Lung (tissue), 17 donors: ENCODE measurements at places on chromosomes 4 and X. TPM values are rescaled to one million over a fixed set of nuclear protein-coding genes. Genes with fewer than 3 reads are reported as not detected.

The CLIC2 gene
- polyA plus RNA-seq: 25.7 TPM

The TRPC5OS gene
- not detected for polyA plus RNA-seq

The CTAG1B gene
- not detected for polyA plus RNA-seq

The PARM1 gene
- polyA plus RNA-seq: 25.4 TPM

The MAGEA2 gene
- polyA plus RNA-seq: not detected

The SUPT20HL1 gene
- polyA plus RNA-seq: not detected

The CDX4 gene
- not detected for polyA plus RNA-seq

The PPP4R3C gene
- polyA plus RNA-seq: not detected

The ARHGAP36 gene
- not detected for polyA plus RNA-seq

The BMP3 gene
- polyA plus RNA-seq: 2.6 TPM

DNA sequence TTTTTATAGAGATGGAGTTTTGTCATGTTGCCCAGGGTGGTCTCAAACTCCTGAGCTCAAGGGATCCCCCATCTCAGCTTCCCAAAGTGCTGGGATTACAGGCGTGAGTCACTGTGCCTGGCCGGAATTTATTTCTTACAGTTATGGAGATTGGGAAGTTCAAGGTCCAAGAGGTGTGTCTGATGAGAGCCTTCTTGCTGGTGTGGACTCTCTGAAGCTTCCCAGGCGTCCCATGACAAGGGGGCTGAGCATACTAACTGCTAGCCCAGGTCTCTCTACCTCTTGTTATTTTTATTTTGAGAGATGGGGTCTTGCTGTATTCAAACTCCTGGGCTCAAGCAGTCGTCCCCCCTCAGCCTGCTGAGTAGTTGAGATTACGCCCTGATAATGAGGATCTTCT, 2.9 kb upstream of the NSD2 start:
- DNase-seq: no peak

- peak; percentile 82 for DNase-seq
Measured at GRCh38 chr4:155734065-155734464, 24.8 kb upstream of the GUCY1B1 start.

GRCh38 chrX:10507876-10508275, 112.5 kb downstream of the MID1 start:
- DNase-seq: no peak

GRCh38 chr4:158159054-158159717, 13.6 kb downstream of the GASK1B start:
- no peak for DNase-seq

GRCh38 chr4:177718514-177718913, 276.3 kb upstream of the AGA start:
- DNase-seq: no peak

GRCh38 chrX:24242649-24243175, 71.2 kb downstream of the SUPT20HL2 start:
- peak; percentile 20 for DNase-seq

GRCh38 chrX:57906790-57907189, 3.5 kb downstream of the ZXDA start:
- DNase-seq: no peak

GRCh38 chr4:159197260-159197884, 94.5 kb downstream of the RAPGEF2 start:
- no peak for DNase-seq

GRCh38 chr4:109655396-109655795, 47.8 kb downstream of the CASP6 start:
- DNase-seq: no peak

DNA sequence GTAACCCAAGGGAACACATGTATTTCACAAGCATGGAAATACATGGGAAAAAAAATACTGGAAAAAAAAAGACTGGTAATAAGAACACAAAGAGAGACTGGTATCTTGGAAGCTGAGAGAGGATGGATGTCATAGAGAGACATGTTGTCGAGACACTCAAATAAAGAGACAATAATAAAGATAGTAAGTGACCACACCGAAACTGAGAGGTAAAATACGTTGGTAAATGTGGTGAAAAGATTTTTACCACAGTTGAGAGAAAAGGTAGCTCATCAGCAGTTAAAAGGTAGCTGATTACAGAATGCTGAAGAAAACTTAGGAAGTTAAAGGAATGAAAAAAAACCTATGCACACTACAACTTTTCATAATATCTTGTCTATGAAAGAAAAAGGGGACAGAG, 81.1 kb downstream of the ARAP2 start:
- no peak for DNase-seq

- DNase-seq: no peak
Measured at GRCh38 chrX:66676990-66677389, 38.1 kb upstream of the EDA2R start.

DNA sequence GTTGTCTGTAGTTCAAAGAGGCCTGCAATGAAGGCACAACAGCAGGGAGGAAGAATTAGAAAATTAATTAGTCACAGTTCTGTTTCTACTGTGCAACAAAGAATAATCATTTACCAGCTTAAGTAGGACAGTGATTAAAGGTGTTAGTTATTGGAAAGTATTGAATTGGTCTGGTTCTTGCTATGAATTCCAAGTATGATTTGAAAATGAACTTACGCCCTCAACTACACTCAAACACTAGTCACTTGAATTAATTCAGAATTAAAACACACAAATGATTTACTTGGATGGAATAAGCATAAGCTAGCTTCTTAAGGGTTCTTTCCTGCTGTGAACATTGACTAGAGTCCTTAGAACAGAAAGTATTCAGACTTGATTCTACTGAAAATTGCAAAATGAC, 69.9 kb upstream of the EXOC1L start:
- DNase-seq: no peak

DNA sequence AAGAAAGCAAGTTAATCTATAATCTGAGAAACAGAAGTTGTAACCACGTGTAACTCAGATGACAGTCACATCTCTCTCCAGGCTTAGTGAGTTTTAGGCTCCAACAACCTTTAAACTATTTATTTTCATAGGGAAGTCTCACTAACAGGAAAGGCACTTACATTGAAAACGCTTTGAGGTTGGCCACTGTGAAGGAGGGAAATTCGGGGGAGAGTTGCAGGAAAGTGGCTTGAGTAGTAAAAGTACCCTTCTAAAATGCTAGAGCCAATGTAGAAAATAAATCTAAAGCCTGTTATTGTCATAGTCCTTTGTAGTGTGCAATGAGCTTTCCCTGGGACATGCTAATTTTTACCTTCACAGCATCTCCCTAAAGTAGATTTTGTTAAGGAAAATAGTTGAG, 995 bp upstream of the NFXL1 start:
- DNase-seq: peak; percentile 8

DNA sequence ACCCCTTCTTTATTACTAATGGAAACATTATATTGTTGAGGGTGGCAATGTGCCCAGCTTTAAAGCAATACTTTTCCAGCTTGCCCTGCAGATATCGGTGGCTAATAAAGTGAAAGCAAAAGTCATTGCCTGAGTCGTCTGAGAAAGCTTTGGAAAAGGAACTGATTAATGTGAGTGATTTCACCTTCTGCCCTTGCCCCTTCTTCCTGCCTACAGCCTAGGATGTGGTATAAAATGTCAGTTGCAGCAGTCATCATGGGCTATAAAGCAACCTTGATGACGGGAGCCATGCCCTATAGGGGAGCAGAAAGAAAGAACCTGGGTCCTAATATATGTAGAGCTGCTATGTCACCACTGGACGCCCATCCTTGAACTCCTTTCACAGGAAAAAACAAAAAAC, 132.4 kb upstream of the USP9X start:
- no peak for DNase-seq

- DNase-seq: no peak
Measured at GRCh38 chr4:56671860-56672259, 9.2 kb downstream of the HOPX start.

GRCh38 chrX:49276671-49277534, 7.3 kb downstream of the PPP1R3F start:
- DNase-seq: peak; percentile 25

GRCh38 chr4:56255820-56256219, 131.5 kb downstream of the AASDH start:
- DNase-seq: no peak

- no peak for DNase-seq
Measured at GRCh38 chr4:2596611-2597010, 60.2 kb downstream of the FAM193A start.

DNA sequence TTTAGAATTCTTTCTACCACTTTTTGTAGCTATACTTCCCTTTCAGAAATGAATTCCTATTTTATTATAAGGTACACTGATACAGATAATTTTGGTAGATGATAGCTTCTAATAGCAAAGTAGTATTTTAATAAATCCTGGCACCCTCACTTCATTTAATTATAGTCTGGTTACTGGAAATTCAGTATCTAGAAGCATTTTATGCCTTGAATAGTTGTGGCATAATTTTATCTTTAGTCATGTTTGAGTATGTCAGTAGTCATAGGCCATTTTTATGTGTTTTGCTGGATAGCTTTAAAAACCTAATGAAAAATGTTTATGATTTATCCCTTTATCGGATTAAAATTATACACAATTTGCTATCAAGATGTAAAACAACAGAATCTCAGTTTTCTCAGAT, 92.3 kb downstream of the DIAPH2 start:
- no peak for DNase-seq

- DNase-seq: no peak
Measured at GRCh38 chr4:109495514-109495913, 61.9 kb downstream of the SEC24B start.

GRCh38 chr4:94457692-94458106, 6.0 kb downstream of the PDLIM5 start:
- peak; percentile 21 for DNase-seq

GRCh38 chr4:139175646-139176301, 1.2 kb downstream of the ELF2 start:
- DNase-seq: no peak

DNA sequence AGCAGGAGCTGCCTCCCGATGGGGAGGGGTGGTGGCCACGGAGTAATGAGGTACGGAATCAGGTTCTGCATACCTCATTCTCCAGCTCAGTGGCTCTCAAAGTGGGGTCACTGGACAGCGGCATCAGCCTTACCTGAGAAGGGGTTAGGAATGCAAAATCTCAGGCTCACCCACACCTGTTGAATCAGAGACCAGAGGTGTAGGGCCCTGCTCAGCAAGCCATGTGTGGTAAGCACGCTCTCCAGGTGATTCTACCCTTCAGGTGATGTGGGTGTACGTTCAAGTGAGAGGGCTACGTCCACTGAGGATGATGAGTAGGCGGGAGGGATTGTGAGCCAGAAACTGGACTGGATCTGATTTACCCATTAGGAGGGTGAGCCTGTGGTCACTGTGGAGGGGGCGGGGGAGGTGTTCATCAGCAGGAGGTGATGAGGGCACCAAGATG, 65.8 kb downstream of the ANAPC4 start:
- DNase-seq: no peak

GRCh38 chrX:108584617-108585211, 145.1 kb downstream of the COL4A5 start:
- peak; percentile 3 for DNase-seq

DNA sequence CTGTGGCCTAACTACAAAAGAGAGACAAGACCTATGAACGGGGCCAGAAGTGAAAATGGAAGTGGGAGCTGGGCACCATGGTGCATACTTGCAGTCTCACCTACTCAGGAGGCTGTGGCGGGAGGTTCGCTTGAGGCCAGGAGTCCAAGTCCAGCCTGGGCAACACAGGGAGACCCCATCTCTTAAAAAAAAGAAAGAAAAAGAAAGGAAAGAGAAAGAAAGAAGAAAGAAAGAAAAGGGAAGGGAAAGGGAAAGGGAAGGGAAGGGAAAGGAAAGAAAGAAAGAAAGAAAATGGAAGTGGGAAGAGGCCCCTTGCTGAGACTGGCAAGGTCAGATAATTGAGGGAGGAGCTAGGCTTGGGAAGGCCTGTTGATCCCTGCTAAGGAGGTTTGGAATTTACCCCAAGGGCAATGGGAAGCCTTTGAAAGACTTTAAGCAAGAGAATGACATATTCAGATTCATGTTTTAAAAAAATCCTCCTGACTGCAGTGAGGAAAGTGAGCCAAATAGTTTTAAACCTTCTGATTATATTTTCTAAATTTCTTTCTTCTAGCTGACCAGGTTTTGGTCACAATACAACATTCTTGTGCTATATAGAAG, 17.7 kb upstream of the HERC5 start:
- no peak for DNase-seq

- DNase-seq: no peak
Measured at GRCh38 chrX:68146054-68146453, 287.2 kb downstream of the OPHN1 start.

- DNase-seq: no peak
Measured at GRCh38 chr4:164789047-164789446, 35.1 kb downstream of the SMIM31 start.

- no peak for DNase-seq
Measured at GRCh38 chr4:2288051-2288541, 26.2 kb upstream of the MXD4 start.

DNA sequence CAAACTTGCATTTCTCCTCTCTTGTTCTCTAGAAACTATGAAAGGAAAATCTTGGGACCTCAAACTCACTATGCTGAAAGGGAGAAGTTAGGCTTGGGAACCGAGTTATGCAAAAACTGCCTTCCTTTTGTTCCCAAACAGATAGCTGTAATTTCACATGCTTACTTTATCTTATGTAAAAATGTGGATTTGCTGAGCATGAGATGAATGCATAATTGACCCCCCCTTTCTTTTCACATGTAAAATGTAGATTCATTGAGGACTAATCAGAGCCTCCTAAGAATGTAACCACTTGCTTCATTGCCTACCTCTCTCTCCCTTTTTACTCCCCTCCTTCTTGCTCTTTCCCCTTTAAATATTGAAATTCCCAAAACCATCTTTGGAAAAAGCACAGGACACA, 18.0 kb downstream of the TBC1D9 start:
- no peak for DNase-seq

DNA sequence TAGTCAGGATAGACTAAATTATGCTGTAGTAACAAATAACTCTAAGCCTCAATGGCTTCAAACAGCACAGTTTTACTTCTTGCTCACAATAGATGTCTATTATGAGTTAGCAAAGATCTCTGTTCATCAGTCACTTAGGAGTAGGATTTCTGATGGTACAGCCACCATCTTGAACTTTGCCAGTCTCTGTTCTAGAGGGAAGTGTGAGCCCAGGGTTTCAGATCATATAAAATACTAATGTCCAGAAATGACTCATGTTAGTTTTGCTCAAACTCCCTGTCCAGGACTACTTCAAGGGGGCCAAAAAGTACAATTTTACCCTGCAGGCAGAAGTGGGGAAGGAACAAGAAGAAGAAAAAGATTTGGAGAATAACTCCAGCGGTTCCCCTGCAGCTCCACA, 77.1 kb upstream of the LSM6 start:
- no peak for DNase-seq

DNA sequence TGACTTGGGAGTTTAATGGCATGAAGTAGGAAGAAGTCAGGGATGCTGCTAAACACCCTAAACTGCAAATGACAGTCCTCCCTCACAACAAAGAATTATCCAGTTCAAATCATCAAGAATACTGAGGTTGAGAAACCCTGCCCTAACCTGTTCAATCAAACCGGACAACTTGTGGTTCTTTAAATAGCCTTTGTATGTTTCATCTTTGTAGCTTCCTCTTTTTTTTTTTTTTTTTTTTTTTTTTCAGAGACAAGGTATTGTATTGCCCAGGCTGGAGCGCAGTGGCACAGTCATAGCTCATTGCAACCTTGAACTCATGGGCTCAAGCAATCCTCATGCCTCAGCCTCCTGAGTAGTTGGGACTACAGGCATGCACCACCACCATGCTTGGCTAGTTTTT, 52.5 kb upstream of the TTC29 start:
- DNase-seq: no peak

GRCh38 chr4:48683784-48684666, 96.1 kb downstream of the FRYL start:
- peak; percentile 17 for DNase-seq
